Activated T-cell treated with anti-CD3 and anti-CD28 coated beads, Interleukin-2, amount 50 U/mL, for 24 hours (primary cell): ENCODE measurements at places on chromosomes 13 and 19.

- DNase-seq = no peak
These were observed 1.9 kb downstream of the TEX26 start for GRCh38 chr13:30934381-30934780.

DNA sequence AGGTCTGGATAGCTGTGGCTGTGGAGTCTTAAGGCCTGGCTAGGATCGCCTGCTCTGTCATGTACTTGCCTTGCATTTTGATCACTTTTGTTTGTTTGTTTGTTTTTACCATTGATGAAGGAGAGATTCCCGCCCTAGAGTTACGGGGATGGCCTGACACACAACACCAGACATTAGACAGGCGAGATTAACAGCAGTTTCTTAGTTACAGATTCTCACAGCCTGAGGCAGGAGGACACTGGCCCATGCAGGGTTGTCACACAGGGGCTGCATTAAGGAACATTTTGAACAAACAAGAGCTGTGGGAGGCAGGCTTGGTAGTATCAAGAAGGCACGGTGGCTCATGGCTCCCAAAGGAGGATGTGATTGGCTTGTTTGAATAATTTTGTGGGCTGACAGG lies 291.8 kb downstream of the HS6ST3 start:
- no peak for DNase-seq

DNA sequence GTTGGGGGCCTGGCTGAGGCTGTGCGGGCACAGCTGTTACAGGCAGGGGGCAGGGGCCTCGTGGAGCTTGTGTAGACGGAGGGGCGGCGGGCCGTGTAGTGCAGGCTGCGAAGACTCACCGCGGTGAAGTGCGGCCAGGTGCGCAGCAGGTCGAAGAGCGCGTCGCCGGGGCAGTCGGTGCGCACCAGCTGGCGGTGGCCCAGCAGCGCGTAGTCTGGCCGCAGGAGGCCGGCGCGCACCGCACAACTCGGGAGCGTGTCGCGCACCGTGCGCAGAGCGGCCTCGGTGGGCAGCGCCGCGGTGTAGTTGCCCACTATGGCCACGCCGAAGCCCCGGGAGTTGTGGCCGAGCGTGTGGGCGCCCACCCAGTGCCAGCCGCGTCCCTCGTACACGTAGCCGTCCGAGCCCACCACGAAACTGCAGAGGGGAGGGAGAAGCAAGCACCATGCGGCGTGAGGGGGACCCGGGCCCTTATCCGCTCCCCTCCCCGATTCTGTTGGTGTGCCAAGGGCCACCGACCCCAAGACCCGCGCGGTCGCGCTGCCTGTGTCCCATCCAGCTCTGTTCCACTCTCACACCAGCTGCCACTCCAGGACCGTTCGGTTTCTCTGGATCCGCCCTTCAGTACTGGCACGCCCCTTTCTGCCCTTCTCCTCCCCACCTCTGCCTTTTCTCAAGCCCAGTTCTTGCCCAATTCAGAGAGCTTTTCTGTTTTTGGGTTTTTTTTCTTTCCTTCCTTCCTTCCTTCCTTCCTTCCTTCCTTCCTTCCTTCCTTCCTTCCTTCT lies 5.4 kb upstream of the RASAL3 start:
- peak; percentile 51 for DNase-seq

DNA sequence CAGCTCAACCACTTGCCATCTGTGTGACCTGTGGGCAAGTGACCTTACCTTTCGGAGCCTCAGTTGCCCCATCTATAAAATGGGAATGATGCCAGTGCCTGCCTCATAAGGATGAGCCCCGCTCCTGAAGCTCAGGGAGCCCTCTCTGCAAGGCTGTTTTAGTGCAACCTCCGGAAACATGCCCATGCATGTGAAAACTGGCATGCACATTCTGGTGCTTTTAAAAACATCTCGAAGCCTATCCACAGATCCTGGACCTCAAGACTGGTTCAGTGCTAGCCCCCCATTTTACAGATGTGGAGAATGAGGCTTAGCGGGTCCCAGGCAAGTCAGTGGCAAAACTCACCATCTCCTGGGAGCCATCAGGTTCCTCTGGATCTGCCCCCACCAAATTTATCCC lies 5.6 kb downstream of the CADM4 start:
- no peak for DNase-seq

- DNase-seq = no peak
These were observed 369.4 kb downstream of the LIG4 start for GRCh38 chr13:107845911-107846310.

- DNase-seq = peak; percentile 60
These were observed 608 bp downstream of the MYADM start for GRCh38 chr19:53868091-53868891.

DNA sequence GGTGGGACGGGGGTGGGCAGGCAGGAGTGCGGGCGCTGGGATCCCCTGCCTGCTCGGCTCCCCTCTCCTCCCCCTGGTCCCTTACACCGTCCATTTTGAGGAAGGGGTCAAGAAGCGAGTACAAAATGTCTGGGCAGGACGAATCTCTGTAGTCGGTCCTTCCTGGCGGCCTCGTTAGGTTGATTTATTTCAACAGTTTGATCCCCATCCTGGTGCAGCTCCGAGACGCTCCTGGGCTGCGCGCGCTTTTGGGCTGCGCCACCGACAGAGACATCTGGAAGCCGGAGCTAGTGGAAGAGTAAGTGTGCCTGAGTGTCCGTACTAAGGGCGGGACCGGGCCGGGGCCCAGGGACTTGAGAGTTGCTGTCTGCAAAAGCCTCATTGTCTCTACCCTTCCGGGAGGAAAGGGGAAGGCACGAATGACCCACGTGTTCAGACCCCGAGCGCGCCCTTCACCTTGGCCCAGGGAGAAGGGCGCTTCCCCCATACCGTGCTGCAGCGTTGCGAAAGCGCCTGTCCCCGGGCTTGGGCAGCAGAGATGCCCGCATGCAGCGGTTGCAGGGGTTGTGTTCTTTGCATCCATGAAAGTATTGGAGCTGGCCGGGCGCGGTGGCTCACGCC lies 1.8 kb downstream of the ZNF114 start:
- DNase-seq = peak; percentile 65
